ENCODE measurements at places on chromosomes 12 and 14. TPM values are rescaled to one million over a fixed set of nuclear protein-coding genes. Genes with fewer than 3 reads are reported as not detected.

- DNase-seq: no peak
These were observed 89.6 kb downstream of the C12orf75 start for GRCh38 chr12:105420046-105420445.

- DNase-seq: peak; percentile 60
These were observed 58.1 kb upstream of the CCND2 start for GRCh38 chr12:4215229-4216186.

DNA sequence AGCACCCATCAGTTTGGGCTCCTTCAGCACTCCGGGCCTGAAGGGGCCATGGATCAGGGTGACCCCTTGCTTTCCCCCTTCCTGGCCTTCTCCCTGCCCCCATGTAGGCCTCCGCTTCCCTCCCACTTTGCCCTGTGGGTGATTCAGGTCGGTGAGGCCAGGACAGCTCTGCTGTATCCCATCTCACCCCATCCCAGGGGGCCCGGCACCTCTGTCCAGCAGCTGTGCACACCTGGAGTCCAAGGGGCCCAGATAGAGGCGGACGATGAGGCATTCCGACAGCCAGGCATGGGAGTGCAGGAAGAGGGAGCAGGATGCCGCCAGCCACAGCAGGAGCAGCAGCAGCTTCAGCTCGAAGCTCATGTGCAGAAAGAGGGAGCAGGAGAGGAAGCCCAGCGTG is 11.4 kb downstream of the LTB4R start:
- no peak for DNase-seq

- DNase-seq: no peak
These were observed 15.7 kb downstream of the CLEC4C start for GRCh38 chr12:7731486-7731885.

DNA sequence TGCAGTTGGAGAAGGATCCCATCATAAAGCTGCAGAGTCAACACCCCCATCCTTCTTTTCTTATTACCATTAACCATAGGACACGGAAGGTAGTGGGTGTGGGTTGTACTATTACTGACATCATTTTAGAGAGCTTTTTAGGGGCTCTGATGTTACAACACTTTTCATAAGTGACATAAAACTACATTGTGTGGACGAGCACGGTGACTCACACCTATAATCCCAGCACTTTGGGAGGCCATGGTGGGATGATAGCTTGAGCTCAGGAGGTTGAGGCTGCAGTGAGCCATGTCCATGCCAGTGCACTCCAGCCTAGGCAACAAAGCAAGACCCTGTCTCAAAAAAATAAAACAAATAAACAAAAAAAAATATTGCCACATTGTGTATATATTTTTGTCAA is 167.1 kb downstream of the DUSP6 start:
- DNase-seq: no peak

- no peak for DNase-seq
These were observed 441 bp downstream of the E2F7 start for GRCh38 chr12:77064896-77065360.

- DNase-seq: no peak
These were observed 15.3 kb upstream of the ARID4A start for GRCh38 chr14:58282925-58283593.

- no peak for DNase-seq
These were observed 1239.8 kb downstream of the TMEM121 start for GRCh38 chr14:106766145-106766544.

DNA sequence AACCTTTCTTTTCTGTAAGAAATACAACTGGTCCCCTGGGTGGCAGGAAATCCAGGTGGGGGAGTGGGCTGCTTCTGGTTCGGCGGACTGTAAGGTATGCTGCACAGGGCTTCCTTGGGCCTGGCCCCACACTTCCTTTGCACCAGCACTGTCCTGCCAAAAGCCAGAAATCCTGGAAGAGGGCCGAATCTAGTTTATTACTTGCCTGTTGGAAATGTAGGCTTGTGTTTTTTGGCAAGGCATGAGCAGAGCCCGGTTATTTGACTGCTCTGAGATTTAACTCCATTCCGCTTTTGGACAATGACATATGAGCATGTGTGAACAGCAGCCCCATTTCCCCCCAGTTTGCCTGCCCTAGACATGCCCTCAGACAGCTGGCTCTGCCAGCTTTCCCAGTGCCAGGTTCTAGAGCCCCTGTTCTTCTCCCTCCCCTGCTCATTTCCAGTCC is 86.6 kb downstream of the BORCS5 start:
- DNase-seq: no peak

GRCh38 chr12:14239935-14240872 is 125.3 kb upstream of the ATF7IP start:
- DNase-seq: no peak

GRCh38 chr12:123142921-123143735 is 7.8 kb downstream of the PITPNM2 start:
- no peak for DNase-seq

GRCh38 chr14:88829188-88829587 is 4.7 kb downstream of the TTC8 start:
- no peak for DNase-seq

GRCh38 chr12:93031028-93031427 is 101.9 kb upstream of the EEA1 start:
- DNase-seq: no peak

GRCh38 chr12:84463741-84464495 is 448.7 kb downstream of the SLC6A15 start:
- no peak for DNase-seq

DNA sequence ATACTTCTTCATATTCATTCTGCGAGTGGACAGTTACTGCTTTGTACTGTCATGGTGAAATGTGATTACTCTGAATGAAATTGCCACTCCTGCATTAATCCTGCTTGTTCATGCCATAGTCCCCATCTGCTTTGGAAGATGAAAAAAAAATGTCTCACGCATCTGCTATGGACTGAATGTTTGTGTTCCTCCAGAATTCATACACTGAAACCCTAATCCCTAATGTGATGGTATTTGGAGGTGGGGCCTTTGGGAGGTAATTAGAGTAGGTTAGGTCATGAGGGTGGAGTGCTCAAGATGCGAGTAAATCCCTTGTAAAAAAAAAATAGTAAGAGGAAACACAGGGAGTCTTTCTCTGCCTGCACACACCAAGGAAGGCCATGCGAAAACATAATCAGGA is 427.2 kb downstream of the TMTC2 start:
- DNase-seq: no peak

DNA sequence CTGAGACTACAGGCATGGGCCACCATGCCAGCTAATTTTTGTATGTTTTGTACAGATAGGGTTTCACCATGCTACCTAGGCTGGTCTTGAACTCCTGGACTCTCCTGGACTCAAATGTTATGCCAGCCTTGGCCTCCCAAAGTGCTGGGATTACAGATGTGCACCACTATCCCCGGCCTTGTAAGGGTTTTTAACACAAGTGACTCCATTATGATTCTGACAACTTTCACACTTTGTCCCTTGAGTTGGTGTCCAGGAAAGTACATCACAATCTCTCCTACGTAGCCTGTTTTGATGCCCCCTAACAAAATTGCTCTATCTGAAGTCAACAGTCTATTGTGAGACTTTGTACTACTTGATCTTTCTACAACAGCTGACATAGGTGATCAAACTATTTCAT is 11.4 kb upstream of the METAP2 start:
- no peak for DNase-seq

DNA sequence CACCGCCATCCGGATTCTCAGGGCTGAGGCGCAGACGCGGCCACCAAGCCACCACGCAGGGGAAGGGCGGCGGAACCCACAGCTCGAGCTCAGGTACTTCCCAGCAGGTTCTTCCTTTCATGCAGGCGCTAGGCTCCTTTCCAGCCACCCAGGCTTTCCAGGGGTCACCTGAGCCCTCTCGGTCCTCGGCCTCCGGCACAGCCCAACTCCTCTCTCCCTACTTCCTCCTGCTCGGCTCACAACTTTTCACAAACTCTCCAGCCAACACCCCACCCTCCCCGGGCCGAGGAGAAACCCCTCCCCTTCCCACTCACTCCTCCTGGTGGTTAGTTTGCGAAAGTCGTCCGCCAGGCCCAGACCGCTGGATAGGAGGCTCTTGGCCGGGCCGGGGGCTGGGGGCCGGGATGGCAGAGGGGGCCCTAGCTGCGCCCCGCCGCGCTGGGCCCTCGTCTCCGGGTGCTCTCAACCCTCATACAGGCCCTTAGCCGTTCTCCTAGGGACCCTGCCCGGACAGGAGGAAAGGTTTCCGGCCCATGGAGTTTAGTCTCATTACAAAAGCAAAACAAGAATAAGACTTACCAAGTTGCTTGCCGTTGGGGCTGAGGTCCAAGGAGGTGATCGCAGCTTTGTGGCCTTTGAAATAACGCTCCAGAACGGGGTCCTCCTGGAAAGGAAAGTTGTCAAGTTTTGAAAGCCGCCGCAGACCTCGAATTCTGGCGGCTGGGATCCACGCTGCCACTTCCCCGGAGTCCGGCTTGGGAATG is at the start of gene GALNT4:
TSS of gene GALNT4 (minus strand) at position 256 of the 764 bp plus-strand sequence. CDS start at position 9, 247 bp downstream.
- peak; percentile 86 for DNase-seq

DNA sequence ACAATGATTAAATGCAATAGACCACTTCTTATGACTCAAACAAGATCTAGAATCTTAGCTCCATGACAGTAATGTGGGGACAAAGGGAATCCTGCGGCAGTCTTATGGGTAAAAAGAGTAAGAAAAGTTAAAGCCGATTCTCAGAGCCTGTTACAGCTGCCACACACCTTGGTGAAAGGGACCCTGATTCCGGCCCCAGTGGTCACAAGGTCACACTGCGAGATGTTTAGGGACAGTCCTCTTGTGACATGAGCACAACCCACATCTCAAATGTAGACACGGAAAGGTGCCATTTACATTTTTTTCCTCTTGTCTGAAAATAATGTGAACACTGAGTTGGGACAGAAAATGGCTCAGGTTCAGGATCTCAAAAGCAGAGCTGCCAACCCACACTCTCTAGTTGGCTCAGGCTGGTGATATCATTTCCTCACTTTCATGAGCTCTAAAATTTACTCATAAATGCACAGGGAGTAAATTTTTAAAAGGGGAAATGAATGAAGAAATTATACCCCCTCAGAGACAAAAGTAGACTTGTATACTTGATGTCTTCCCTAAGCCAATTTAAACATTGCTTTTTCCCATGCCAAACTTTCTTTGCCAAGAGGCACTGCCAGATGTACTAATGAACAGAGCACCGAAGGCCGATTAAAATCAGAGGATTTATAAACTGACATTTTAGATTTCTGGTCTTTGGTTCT is 113.1 kb upstream of the OVCH1 start:
- no peak for DNase-seq

GRCh38 chr14:96512602-96513397 is 10.6 kb downstream of the PAPOLA start:
- no peak for DNase-seq

- no peak for DNase-seq
These were observed 99.1 kb downstream of the NELL2 start for GRCh38 chr12:44777044-44777443.

- no peak for DNase-seq
These were observed 42.6 kb downstream of the PLXNC1 start for GRCh38 chr12:94191023-94191422.

- no peak for DNase-seq
These were observed 169.0 kb upstream of the G2E3 start for GRCh38 chr14:30389877-30390385.

DNA sequence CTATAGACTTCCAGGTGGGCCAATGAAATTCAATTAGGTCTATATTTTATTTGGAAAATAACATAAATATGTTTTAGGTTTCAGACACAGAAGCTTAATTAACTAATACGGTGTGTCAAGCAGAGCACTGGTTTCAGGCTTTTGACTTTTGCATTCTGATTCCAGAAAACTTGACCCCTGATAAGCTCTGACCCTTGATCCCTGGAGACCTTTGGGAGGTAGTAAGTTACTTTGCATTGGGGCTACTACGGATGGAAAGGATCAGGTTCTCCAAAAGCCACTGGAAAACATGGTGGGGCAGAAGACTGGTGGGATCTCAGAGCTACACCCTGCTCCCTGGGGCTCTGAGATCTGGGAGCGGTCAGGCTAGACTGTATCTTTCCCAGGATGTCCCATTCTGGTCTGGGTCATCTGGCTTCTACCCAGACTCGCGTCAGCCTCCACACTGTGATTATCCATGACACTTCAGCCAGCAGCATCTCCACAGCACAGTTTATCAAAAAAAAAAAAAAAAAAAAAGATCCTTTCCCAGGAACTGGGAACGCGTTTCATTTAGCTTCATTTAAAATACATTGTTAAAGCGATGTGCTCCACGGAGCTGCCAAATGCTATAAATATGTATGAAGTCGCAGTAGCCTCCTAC is 17.8 kb upstream of the EMP1 start:
- no peak for DNase-seq

GRCh38 chr12:92814584-92814983 is 111.8 kb downstream of the PLEKHG7 start:
- DNase-seq: no peak

DNA sequence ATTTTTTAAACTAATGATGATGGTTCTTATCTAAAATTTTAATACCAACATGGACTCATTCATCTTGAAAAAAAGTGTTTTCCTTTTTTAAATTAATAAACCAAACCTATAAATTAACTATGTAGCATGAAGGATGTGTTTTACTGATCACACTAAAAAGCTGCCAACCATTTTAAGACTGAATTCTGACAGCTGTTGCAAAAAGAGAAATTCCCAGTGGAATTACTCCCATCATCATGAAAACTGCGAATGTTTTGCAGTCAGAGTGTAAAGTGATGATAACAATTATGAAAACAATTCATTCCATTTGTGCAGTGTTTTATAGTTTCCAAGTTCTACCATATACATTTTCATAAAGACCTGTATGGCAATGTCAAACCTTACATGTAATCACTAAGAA is 232.8 kb downstream of the SLC2A13 start:
- DNase-seq: no peak

DNA sequence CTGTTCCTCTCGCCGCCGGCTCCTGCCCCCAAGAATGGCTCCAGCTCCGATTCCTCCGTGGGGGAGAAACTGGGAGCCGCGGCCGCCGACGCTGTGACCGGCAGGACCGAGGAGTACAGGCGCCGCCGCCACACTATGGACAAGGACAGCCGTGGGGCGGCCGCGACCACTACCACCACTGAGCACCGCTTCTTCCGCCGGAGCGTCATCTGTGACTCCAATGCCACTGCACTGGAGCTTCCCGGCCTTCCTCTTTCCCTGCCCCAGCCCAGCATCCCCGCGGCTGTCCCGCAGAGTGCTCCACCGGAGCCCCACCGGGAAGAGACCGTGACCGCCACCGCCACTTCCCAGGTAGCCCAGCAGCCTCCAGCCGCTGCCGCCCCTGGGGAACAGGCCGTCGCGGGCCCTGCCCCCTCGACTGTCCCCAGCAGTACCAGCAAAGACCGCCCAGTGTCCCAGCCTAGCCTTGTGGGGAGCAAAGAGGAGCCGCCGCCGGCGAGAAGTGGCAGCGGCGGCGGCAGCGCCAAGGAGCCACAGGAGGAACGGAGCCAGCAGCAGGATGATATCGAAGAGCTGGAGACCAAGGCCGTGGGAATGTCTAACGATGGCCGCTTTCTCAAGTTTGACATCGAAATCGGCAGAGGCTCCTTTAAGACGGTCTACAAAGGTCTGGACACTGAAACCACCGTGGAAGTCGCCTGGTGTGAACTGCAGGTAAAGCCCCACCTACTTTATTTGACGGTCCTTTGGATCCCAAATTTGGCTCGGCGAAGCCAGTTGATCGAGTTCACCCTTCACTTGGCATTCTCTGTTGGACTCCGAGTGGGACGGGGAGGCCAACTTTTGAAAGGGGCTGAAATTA is 1.5 kb downstream of the WNK1 start:
- DNase-seq: peak; percentile 63

GRCh38 chr14:31326111-31326510 is 94.2 kb downstream of the HEATR5A start:
- DNase-seq: no peak

The NPFF gene
- total RNA-seq: not detected

The KLHL33 gene
- total RNA-seq: 0.13 TPM

The INF2 gene
- total RNA-seq: 137 TPM

The DLST gene
- total RNA-seq: 128 TPM

The TRHDE gene
- total RNA-seq: 23.8 TPM

The PLEKHH1 gene
- total RNA-seq: 142 TPM

The MEG3 gene
- 40.7 TPM for total RNA-seq

The LIN7A gene
- total RNA-seq: 23.1 TPM
